ENCODE measurements at places on chromosomes 7 and 10.

- no peaks in the 10 kb centered on the region for H3K36me3 ChIP-seq
- H3K27ac ChIP-seq: no peak overlapping the region
- peaks cover 21% of the 10 kb centered on the region for H3K27me3 ChIP-seq
- H3K4me1 ChIP-seq: no peaks in the 10 kb centered on the region
- H3K4me3 ChIP-seq: no peak overlapping the region
These were observed 183.9 kb downstream of the HECW1 start for GRCh38 chr7:43296306-43296705.

GRCh38 chr7:156062286-156062685, 250.0 kb upstream of the SHH start:
- peaks cover 1% of the 10 kb centered on the region for H3K27me3 ChIP-seq
- DNase-seq: no peak
- H3K4me1 ChIP-seq: no peaks in the 10 kb centered on the region
- no peak overlapping the region for H3K27ac ChIP-seq

DNA sequence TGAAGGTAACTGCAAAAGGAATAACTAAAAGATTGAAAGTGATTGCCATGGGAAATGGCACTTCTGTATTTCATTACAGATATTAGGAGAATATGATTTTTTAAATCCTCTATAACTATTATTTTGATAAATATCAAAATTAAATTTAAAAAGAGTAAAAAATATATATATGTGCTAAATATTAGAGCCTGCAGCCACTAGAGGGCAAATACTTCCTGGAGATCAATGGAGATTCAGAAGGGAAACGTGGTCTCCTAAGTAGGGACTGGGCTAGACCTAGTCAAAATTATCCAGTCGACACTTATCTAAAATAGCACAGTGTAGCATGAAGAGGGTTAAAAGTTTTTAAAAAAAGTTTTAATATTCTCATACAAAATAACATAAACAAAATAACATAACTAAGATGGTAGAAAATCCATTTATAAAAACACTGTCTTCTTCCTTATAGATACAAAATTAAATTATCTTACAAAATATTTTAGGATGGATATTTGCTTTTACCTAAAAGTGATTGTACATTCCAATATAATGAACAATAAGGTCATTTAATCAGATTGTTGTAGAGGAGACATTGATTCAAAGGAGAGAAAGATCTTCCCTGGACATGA, 434.3 kb downstream of the MDFIC start:
- no peaks in the 10 kb centered on the region for H3K36me3 ChIP-seq
- no peak overlapping the region for H3K4me3 ChIP-seq
- no peak for DNase-seq
- H3K27me3 ChIP-seq: no peaks in the 10 kb centered on the region

- DNase-seq: no peak
- no peak overlapping the region for H3K27ac ChIP-seq
- H3K4me1 ChIP-seq: no peaks in the 10 kb centered on the region
- no peaks in the 10 kb centered on the region for H3K27me3 ChIP-seq
- H3K4me3 ChIP-seq: no peak overlapping the region
- no peaks in the 10 kb centered on the region for H3K36me3 ChIP-seq
These were observed 91.3 kb downstream of the DYNC1I1 start for GRCh38 chr7:95863623-95864022.

DNA sequence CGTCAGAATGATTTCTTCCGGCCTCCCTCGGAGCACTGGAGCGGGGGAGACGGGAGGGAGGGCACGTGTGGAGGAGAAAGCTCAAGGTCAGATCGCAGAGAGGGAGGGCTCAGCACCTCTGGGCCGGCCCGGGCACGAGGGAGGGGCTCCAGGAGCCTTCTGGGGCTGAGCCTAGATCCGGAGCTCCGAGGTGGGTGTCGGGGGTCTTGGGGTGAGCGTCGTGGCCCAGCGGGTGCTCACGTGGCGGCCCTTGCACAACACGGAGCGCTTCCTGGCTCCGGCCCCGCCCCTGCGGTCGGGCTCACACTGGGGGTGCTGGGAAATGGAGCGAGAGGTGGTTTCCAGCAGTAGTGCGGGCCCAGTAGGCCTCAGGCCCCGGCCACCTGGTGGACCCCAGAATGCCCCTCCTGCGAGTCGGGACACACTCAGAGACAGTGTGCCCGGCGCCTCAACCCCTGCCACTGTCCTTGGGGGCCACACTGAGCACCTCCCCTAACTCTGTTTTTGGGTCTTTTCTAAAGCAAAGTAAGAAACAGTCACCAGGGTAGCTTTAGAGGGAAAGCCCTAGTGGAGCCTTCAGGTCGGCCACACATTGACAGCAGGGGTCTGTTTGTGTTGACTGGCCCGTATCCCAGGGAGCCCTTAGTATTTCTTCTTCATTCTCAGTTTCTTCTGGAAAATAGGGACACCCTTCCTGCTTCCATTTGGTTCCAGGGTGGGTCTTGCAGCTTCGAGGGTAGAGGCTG, 798 bp downstream of the PPIF start:
- H3K27ac ChIP-seq: peak overlapping the region; percentile 92
- peak; percentile 88 for DNase-seq
- no peaks in the 10 kb centered on the region for H3K27me3 ChIP-seq
- H3K4me1 ChIP-seq: peaks cover 28% of the 10 kb centered on the region

DNA sequence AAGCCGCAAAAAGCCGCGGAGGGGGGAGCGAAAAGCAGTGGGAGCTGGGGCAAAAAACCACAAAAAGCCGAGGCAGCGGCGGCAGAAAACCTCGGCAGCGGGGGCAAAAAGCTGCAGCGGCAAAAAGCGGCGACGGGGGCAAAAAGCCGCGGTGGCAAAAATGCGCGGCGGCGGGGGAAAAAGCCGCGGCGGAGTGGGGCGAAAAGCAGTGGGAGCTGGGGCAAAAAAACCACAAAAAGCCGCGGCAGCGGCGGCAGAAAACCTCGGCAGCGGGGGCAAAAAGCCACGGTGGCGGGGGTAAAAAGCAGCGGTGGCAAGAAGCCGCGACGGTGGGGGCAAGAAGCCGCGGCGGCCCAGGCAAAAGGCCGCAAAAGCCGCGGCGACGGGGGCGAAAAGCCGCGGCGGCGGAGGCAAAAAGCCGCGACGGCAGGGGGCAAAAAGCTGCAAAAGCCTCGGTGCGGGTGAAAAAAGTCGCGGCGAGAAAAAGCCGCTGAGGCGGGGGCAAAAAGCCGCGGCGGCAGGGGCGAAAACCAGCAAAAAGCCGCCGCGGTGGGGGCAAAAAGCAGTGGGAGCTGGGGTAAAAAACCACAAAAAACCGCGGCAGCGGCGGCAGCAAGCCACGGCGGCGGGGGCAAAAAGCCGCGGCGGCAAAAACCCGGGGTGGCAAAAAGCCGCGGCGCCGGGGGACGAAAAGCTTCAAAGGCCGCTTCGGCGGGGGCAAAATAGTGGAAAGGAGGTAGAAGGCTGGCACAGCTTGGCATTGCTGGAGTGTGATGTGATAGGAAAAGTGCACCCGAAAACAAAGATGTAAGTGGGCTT, 135.9 kb downstream of the ZNF92 start:
- H3K4me1 ChIP-seq: peaks cover 4% of the 10 kb centered on the region
- no peaks in the 10 kb centered on the region for H3K36me3 ChIP-seq
- H3K4me3 ChIP-seq: peak overlapping the region; percentile 60
- H3K27ac ChIP-seq: no peak overlapping the region

DNA sequence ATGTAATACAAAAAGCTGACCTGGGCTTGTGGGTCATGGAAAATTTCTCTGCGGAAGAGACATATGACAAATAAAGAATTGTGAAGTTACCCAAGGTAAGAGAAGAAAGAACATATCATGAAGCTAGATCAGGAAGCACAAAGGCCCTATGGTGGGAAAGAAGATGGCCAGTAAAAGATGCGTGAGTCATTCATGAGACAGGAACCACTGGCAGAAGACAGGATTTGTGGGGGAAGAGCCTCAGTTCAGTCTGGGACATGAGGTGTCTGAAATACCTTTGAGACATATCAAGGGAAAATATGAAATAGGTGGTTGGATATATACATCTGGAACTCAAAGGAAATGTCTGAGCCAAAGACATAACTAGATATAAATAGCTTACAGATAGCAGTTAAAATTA, 27.7 kb upstream of the AMPH start:
- no peaks in the 10 kb centered on the region for H3K4me1 ChIP-seq
- no peak for DNase-seq
- no peak overlapping the region for H3K4me3 ChIP-seq
- H3K36me3 ChIP-seq: no peaks in the 10 kb centered on the region

DNA sequence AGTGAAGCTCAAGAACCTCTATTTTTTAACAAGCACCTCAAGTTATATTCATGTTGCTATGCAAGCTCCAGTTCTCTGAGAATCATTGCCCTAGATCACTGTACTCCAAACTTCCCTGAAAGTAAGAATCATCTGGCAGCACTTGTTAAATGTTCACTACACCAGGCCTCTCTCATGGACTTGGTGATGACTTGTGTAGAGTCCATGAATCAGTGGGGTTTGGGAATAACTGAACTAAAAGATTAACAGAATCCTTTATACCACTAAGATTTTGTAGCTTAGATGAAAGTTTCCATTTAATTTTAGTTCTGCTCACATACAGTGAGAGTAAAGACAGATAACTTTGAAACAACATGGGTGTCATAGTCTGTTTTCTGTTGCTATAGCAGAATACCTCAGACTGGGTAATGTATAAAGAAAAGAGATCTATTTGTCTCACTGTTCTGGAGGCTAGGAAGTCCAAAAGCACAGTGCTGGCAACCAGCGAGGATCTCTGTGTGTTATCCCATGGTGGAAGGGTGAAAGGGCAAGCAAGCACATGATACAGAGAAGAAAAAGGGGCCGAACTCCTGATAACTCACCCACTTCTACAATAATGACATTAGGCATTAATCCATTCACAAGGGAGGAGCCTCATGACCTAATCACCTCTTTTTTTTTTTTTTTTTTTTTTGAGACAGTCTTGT, 27.9 kb upstream of the AOAH start:
- no peaks in the 10 kb centered on the region for H3K27me3 ChIP-seq
- no peak overlapping the region for H3K27ac ChIP-seq
- peaks cover 10% of the 10 kb centered on the region for H3K4me1 ChIP-seq
- no peak overlapping the region for H3K4me3 ChIP-seq
- no peaks in the 10 kb centered on the region for H3K36me3 ChIP-seq

- no peak for DNase-seq
- H3K36me3 ChIP-seq: peaks cover 10% of the 10 kb centered on the region
- no peak overlapping the region for H3K4me3 ChIP-seq
- H3K4me1 ChIP-seq: peaks cover 27% of the 10 kb centered on the region
These were observed 2.1 kb upstream of the HOXA1 start for GRCh38 chr7:27097686-27098577.

DNA sequence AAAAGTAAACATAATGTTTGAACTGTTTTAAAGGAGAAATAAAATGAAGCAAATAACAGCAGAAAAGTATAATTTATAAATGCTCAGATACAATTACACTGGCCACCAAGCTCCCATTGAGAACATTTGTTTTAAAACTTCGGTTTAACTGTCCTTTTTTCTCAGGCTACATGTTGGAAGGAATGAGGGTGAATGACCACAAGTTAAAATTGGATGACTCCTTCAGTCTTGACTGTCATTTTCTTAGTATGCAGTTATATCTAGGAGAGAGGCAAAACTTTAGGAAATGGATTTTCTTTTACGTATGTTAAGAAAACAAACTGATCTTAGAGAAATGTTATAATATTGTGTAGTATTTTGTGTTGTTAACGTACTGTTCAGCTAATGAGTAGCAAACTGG, 5.0 kb downstream of the TRIM24 start:
- H3K27ac ChIP-seq: no peak overlapping the region
- H3K4me3 ChIP-seq: no peak overlapping the region
- no peak for DNase-seq
- peaks cover 45% of the 10 kb centered on the region for H3K4me1 ChIP-seq
- H3K27me3 ChIP-seq: no peaks in the 10 kb centered on the region

- no peak overlapping the region for H3K27ac ChIP-seq
- H3K36me3 ChIP-seq: no peaks in the 10 kb centered on the region
- DNase-seq: no peak
- no peak overlapping the region for H3K4me3 ChIP-seq
- H3K4me1 ChIP-seq: no peaks in the 10 kb centered on the region
These were observed 48.1 kb downstream of the CD36 start for GRCh38 chr7:80686576-80686975.

- H3K36me3 ChIP-seq: no peaks in the 10 kb centered on the region
- H3K4me1 ChIP-seq: peaks cover 12% of the 10 kb centered on the region
- DNase-seq: no peak
These were observed 676.0 kb upstream of the GALNT17 start for GRCh38 chr7:70455925-70456324.

DNA sequence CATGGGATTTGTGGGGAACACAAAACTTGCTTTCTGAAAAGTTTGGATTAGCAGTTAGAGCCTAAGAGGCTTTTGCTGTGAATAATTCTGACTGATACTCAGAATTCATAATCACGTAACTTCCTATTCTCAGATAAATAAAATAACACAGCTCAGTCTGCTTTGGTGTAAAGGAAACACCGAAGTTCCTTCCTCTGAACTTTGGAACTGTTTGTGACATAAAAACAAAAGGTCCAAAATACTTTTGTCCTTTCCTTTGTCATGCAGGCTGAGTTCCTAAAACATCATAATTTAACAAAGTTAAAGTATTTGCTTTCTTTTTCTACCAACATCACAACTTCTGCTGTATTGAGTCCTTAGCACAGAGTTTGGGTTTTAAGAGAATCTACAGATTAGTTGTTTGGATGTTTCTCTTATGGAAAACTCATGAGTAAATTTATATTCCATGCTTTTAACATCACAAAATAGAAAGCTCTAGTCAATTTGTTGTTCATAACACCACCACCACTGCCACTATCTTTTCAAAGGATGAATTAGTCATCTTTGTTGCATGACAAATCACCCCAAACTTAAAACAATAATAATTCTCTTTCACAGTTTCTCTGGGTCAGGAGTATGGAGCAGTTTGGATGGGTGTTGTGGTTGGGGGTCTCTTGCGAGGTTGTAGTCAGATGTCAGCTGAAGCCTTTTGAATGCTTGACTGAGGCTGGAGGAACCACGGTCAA, 123.4 kb downstream of the REEP3 start:
- no peak overlapping the region for H3K4me3 ChIP-seq
- peaks cover 9% of the 10 kb centered on the region for H3K27me3 ChIP-seq
- H3K4me1 ChIP-seq: peaks cover 9% of the 10 kb centered on the region
- H3K36me3 ChIP-seq: no peaks in the 10 kb centered on the region
- DNase-seq: no peak

- H3K27me3 ChIP-seq: no peaks in the 10 kb centered on the region
- peak; percentile 67 for DNase-seq
- H3K36me3 ChIP-seq: peaks cover 30% of the 10 kb centered on the region
- no peak overlapping the region for H3K27ac ChIP-seq
- H3K4me1 ChIP-seq: peaks cover 39% of the 10 kb centered on the region
- no peak overlapping the region for H3K4me3 ChIP-seq
These were observed 3.9 kb upstream of the NRF1 start for GRCh38 chr7:129607471-129608120.

- peaks cover 6% of the 10 kb centered on the region for H3K36me3 ChIP-seq
- no peak overlapping the region for H3K27ac ChIP-seq
- H3K4me3 ChIP-seq: no peak overlapping the region
- no peaks in the 10 kb centered on the region for H3K27me3 ChIP-seq
- DNase-seq: peak; percentile 31
These were observed 3.1 kb downstream of the KLLN start for GRCh38 chr10:87860156-87860795.

GRCh38 chr10:82252081-82252480, 377.1 kb downstream of the NRG3 start:
- DNase-seq: no peak
- H3K36me3 ChIP-seq: no peaks in the 10 kb centered on the region
- no peak overlapping the region for H3K4me3 ChIP-seq
- no peak overlapping the region for H3K27ac ChIP-seq
- no peaks in the 10 kb centered on the region for H3K27me3 ChIP-seq

Data from activated CD4-positive, alpha-beta memory T cell treated with anti-CD3 and anti-CD28 coated beads for 36 hours (primary cell).